CD4-positive, alpha-beta T cell treated with Interleukin-10 for 1 hour (primary cell): ENCODE measurements at places on chromosomes 6 and 20.

DNA sequence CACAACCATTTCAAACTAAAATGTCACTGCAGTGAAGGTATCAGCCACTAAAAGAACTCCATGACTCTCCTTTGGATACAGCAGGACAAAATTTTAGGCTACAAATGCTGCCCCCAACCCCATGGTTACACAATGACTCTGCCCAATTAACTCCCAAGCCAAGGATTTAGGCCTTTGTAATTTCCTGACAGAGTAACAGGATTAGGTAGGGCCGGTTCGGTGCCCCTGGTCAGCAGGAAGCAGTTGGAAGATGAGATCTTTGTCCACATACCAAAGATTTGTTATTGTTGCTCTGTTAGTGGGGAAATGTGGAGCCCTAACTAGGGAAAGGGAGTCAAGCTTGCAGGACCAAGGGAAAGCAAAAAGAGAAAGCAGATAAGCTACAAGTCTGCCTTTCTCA is 26.7 kb upstream of the RIPK1 start:
- no peak for DNase-seq

- DNase-seq: peak; percentile 24
These were observed 2.4 kb downstream of the COL20A1 start for GRCh38 chr20:63295422-63295821.

- no peak for DNase-seq
These were observed 184.0 kb upstream of the FLRT3 start for GRCh38 chr20:14521436-14521835.

- DNase-seq: peak; percentile 12
These were observed 142.5 kb upstream of the RUNX2 start for GRCh38 chr6:45185403-45186251.

DNA sequence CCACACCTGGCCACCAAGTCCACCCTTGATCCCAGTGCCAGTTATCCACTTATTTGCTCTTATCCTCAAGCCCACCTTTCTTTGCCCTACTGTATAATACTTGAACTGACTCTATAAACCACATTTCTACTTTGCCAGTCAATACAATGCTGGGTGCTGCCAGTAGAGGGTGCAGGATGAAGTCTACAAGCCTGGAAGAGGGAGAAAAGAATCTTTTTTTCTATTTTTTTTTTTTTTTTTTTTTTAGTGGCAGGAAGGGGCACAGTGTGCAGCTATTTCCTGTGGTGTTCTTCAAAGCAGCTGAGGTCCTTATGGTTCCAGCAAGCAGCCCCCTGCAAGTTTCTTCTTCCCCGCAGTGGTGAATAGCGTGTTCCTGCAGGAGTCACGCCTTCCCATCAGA is 22.2 kb upstream of the GABRR1 start:
- peak; percentile 48 for DNase-seq

GRCh38 chr6:12608016-12608860 is 108.3 kb upstream of the PHACTR1 start:
- no peak for DNase-seq

GRCh38 chr20:17602493-17602892 is 32.6 kb downstream of the DSTN start:
- no peak for DNase-seq

DNA sequence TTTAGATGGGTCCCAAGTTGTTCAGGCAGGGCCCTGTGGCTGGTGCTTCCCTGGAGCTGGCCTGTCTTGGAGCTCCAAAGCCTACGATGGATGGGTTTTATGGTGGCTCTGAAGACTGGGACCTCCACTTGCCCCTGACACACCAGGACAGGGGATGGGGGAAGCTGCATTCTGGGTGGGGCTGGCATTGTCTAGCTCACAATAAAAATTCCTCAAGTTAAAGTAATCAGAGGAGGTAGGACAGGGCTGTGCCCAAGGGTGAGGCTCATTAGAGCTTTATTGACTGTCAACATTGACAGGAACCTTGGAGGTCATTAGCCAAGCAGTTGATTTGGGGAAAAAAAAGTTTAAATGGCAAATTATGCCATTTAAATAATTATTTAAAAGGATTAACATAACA is 35.7 kb downstream of the TFAP2C start:
- DNase-seq: no peak

GRCh38 chr6:16660157-16660497 is 101.1 kb downstream of the ATXN1 start:
- DNase-seq: no peak

DNA sequence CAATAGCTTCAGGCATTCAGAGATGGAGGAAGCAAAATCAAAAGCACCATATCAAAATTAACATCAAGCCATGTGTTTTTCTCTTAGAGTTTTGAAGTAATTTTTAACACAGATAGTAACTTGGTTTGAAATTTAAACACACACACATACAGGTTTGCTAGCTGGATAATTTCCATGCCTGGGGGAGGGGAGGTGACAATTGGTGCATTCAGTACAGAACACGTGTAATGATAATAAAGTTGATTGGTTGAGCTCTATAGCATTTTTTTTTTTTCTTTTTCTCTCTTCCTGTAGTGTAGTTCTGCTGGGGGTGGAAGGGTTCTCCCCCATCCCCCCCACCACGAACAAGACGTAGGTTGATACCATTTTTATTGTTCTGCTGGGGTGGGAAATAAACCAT is 564.8 kb downstream of the LMBRD1 start:
- DNase-seq: no peak

GRCh38 chr20:3932277-3932676 is 43.1 kb downstream of the PANK2 start:
- DNase-seq: no peak

GRCh38 chr6:16671302-16672289 is 89.7 kb downstream of the ATXN1 start:
- DNase-seq: no peak

DNA sequence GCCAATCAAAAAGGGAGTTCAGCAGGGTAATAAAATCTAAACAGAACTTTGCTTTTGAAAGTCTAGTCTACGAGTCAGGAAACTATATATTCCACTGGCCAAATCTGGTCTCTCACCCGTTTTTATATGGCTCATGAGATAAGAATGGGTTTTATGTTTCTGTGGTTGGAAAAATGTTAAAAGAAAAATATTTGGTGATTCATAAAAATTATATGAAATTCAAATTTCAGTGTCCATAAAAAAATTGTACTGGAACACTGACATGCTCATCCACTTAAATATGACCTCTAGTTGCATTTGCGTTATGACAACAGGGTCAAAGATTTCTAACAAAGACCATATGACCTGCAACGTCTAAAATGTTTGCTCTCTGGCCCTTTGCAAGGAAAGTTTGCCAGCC is 22.3 kb upstream of the LAMP5 start:
- DNase-seq: no peak

- DNase-seq: no peak
These were observed 27.9 kb upstream of the SLC2A12 start for GRCh38 chr6:134080171-134080795.

DNA sequence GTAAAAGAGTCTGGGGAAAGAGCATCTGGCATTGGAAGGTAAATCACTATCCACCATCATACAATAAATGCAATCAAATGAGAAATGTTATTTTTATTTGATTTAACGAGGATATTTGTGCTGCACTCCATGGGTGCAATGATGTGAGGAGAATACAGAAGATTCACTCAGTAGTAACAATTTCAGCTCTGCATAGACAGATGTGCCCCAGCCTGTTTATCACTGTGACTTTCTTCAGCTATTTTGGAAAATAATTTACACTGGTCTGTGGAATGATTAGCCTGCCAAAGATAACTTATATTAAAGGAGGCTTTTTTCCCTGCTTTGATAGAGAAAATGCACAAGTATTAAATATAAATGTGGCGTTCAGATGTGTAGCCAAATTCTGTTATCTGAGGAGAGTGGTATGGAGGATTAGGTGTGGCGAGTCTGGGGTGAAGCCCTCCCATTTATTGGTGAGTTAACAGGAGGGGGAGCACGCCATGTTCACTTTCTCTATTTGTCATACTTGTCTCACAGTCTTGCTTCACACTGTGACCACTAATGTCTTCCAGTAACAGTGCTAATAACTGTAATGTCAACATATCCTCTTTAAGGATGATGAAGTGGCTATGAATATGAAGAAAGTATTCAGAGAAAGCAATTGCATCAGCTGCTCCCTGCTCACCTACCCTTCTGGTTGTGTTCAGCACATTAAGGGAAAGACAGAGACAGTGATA is 645.6 kb downstream of the MMUT start:
- no peak for DNase-seq

DNA sequence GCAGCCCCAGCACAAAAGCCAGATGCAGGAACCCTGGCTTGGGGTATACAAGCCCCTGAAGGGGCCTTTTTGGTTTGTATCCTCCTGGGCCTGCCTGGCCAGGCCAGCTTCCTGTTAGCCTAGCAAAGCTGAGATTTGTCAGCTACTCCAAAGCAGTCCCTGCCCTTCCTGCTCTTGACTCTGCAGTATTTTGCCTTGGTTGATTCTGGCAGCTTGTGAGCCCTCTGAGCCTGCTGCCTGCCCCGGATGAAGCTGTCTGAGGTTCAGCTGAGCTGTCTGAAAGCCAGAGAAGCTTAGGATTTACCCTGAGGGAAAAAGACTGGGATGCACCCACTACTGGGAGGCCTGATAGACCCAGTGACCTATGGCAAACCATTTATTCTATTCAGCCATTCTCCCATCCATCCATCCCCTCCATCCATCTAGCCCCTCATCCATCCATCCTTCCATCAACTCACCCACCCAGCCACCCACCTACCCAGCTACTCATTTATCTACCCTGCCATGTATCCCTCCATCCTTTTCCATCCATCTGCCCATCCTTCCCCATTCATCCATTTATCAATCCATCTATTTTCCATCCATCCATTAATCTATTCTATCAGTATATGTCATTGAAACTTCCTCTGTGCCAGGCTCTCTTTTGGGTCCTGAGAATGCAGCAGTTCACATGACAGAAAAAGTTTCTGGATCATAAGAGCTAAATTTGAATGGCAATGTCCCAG is 307.5 kb downstream of the DHX35 start:
- no peak for DNase-seq

GRCh38 chr6:157397660-157398059 is 16.7 kb downstream of the ZDHHC14 start:
- DNase-seq: no peak

DNA sequence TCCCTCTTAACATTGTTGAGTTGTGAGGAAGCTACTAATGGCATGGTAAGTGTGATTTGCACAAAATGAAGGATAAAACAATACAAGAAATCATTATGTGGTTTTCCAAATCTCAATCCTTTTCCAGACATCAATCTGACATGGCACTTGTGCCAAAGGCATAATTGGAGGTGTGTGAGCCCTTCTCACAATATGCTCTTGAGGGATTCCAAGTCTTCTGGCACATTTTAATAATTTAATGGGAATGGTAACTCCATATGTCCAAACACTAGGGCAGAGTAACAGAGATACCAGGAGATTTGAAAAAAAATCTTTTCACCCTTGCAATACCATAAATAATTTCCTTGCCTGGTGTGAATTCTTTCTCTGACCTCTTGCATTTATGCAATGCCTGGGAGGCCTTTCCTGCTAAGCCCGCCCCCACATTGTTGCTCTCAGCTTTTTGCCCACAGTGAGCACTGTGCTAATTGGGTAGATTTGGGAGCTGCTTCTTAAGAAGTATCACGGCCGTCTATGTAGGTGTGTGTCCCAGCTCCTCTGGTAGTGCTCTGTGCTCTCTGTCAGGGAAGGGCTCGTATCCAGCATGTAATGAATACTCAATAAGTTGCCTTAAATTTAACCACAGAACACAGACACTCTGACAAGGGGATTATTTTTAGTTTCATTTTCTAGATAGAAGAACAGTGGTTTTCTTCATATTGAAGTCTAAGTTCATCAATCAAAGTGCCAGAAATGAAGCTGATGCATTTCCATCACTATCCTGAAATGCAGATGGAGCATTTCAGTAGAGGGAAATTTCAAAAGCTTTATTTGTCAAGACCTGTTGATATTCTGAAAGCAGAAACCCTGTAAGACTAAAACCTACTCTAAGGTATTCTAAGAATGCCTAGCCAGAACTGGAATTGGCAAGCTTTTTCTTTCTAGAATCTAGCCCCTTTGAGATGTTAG is 54.4 kb upstream of the CEP85L start:
- DNase-seq: peak; percentile 41

DNA sequence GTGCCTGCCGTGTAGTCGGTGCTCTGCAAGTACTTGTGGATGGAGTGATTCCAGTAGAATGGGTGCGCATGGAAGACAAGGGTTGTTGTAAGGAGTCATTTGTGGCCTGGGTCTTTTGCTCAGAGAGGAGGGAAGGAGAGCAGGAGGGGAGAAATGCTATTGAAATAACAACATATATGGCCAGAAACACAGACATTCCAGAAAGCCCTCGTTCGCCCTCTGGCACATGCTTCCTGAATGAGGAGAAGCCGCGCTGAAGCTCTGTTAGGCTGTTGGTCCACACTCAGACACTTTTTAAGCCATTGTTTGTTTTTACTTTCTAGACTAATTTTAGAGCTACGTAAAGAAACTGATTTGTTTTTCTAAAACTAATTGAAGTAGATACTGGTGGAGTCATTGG is 107.4 kb downstream of the RPP40 start:
- DNase-seq: no peak

DNA sequence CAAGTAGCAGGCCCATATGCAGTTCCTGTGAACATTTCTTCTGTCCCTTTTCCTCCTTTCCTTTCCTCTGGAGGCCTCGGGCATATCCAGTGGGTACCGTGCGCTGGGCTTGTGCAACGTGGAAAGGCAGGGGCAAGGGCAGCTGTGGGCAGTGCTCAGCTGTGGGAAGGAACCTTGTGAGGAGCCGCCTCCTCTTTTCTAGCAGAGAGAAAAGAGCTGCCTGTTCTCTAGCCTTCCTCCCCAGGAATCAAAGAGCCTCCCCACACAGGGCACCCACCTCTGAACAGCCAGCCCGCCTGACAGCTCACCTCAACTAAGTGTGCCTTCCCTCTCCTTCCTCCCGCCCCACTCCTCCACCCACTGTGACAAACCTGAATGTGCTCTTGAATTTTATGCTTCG is 143.3 kb upstream of the HDDC2 start:
- no peak for DNase-seq

DNA sequence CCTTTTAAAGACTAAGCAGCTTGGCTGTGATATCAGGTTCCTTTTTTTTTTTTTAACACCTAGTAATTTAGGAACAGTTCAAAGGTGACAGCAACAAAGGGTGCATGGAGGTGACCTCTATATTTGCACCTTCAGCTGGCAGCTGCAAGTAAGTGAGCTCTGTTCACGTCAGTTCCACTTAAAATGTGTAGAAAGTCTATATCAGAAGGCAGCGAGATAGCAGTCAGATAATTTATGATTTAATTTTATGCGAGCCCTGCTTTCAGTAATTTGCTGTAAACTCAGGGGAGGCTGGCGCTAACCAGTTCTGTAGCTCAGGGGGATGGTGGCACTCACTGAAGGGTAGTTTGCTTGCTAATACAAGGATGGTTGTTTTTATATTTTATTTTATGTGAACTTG is 602.8 kb upstream of the MMS22L start:
- no peak for DNase-seq

DNA sequence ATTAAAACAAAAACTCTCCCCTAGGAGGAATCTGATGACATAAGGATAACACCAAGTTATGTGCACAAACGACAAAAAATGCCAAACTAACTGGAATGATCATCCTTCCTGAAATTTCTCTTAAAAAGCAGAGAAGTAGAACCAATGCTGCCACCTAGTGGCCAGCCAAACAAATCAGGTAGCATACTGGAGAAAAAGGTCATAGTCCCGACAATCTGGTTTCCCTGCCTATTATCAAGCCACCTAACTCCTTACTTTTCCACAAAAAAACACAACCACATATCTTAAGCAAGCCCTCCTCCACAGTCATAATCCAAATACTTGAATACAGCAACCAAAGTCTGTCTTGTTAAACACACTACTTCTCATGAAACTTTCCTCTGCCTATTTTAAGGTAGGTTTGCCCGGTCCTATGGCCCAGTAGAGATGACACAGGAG is 5.3 kb downstream of the OARD1 start:
- DNase-seq: peak; percentile 68
